ENCODE measurements at places on chromosomes 3 and 15.

- DNase-seq, result no peak
Observed at GRCh38 chr15:23839893-23840474, 152.9 kb upstream of the NDN start.

- no peak for DNase-seq
Observed at GRCh38 chr3:16961621-16962205, 77.0 kb downstream of the PLCL2 start.

DNA sequence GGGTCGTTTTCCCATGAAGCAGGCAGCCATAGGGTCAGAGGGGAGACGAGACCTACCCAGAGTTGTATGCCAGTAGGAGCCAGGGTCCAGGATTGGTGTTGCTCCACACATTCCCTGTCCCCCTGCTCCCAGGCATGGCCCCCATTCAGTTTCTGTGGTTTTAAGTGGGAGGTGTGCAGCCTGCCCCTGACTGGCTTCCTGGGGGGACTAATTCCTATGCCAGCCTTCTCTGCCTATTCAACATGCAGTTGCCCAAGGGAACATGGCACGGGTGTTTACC is 126.3 kb downstream of the EEFSEC start:
- no peak for DNase-seq

DNA sequence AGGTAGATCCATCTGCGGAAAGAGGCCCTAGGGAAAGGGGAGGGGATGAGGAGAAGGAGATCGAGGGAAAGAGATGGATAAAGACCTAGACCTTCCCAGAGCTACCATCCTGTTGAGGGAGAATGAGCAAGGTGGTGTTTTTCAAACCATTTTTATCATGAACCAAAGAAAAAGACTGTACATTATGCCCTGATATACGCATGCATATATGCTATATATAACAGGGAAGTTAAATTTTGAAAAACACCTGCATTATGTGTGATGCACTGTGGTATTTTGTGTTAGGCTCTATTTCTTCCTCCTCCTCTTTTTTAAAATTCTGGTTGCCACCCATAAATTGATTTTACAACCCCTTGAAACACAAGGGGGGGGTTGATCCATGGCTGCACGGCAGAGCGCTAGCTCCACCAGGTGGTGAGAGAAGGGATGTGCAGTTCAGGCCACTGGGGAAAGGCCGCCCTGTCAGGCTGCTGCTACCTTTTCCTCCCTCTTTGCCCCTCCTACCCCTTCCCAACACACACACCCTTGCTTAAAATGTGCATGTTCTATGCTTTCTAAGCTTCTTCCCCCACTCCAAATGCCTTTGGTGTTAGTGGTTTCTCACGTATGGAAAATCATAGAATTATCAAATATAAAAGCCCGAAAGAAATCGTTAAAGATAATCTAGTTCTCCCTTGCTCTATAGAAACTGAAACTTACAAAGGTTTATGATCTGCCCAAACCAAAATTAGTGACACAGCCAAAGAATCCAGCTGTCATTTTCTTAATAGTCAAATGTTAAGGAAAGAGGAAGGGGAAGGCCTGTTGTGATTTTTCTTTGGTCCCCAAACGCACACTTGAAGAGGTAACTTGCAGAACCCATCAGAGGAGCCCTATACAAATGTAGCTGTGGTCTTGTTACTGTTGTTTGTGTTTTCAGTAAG is 262.0 kb upstream of the UMPS start:
- DNase-seq, result no peak

GRCh38 chr15:47778263-47778770 is 61.0 kb downstream of the SEMA6D start:
- no peak for DNase-seq

All from stimulated activated CD4-positive, alpha-beta T cell treated with anti-CD3 and anti-CD28 coated beads, Interleukin-12 subunit alpha, Interleukin-12 subunit beta, amount 100 ng/mL, for 24 hours (primary cell).